ENCODE measurements at places on chromosomes 4 and X. TPM values are rescaled to one million over a fixed set of nuclear protein-coding genes. Genes with fewer than 3 reads are reported as not detected.
A peak's percentile ranks its signal among the peaks of the same experiment; 100 is the strongest.

DNA sequence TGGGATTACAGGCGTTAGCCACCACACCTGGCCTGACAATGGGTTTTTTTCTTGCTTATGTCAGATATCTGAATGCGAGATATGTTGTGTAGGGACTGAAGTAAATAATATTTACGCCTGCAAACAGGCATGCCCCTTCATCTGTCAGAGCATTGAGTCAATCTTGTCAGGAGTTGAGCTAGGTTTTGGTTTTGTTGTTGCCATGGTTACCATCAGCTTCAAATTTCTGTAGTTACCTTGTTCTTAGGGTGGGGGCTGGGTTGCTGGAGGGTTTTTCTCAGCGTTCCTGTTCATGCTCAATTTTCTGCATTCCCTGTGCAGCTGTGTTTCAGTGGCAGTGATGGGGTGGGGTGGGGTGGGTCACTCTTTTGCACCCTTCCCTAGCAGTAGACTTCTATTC lies 14.5 kb downstream of the MRPL1 start:
- no peak for DNase-seq

DNA sequence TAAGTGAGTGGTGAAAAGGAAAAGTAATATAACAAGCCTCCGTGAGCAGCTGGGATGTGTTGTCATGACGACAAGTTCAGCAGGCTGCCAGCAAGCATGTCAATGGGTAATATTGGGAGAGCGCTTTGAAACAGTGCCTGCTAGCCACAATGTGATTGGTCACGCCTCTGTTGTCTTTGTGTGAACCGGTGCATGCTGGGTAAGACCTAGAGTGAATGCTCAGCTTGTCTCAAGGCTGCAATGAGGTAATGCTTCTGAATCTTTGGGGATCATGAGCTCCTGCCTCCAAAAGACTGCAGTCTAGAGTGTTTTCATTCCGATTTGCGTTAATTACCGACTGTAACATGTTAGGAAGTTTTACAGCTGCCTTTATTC lies 54.9 kb downstream of the STOX2 start:
- peak; percentile 27 for DNase-seq

DNA sequence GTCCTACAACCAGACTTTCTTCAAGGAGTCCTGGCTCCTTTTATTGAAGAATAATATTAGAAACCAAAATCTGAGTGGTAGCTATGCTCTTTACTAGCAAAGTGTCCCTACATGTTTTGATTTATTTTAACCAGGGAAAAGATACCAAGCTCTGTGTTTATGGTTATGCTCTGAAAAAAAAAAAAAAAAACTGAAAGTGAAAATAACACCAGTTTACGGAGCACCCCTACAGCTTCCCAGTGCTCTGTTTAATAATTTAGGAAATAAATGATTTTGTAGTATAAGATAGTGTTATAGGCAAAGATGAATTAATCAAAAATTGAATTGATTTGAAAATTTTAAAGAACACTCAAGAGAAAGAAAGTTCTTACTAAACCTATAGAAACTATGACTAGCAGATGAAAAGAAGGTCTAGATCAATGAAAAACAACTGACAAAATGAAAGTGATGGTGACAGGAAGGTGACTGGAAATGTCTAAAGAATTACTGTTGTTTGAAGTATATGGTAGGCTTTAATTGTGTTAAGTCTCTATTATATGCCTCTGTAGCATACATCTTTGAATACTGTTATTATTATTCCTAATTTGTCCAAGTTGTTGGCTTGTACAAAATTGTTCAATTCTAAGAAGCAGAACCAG lies 1698.4 kb upstream of the PCDH10 start:
- no peak for DNase-seq

GRCh38 chr4:124409044-124409443 lies 303.5 kb downstream of the ANKRD50 start:
- no peak for DNase-seq

SEC31A gene
- total RNA-seq: 79.6 TPM

GRCh38 chrX:113473418-113473817 lies 632.8 kb upstream of the AMOT start:
- no peak for DNase-seq

- DNase-seq: no peak
These were observed 24.8 kb upstream of the ACSL1 start for GRCh38 chr4:184850431-184851199.

GRCh38 chrX:132271311-132271778 lies 52.1 kb upstream of the RAP2C start:
- DNase-seq: no peak

AFM gene
- not detected for total RNA-seq

Data from Daoy (cell line).